ENCODE measurements at places on chromosomes 1 and 21.
A peak's percentile ranks its signal among the peaks of the same experiment; 100 is the strongest.

DNA sequence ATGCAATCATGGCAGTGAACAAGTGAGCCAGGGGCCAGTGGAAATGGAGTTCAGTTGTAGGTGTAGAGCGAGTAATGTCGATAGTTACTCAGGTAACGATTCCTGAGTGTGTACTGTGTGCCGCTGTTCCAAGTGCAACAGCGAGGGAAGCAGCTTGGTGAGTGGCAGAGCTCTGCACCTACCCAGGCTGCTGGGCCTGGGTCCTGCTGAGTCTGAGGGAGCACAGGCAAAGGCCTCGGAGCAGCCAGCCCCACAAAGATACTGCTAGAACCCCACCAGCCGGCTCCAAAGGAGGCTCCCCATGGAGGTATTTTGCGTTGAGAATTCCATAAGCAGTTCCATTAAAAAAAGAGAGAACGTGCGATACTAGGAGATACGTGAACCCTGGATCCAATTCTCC lies 23.2 kb downstream of the PARP1 start:
- DNase-seq = no peak

- DNase-seq = no peak
Observed at GRCh38 chr1:942864-943533, 16.1 kb downstream of the NOC2L start.

GRCh38 chr1:174700775-174701174 lies 253.0 kb downstream of the GPR52 start:
- DNase-seq = no peak

DNA sequence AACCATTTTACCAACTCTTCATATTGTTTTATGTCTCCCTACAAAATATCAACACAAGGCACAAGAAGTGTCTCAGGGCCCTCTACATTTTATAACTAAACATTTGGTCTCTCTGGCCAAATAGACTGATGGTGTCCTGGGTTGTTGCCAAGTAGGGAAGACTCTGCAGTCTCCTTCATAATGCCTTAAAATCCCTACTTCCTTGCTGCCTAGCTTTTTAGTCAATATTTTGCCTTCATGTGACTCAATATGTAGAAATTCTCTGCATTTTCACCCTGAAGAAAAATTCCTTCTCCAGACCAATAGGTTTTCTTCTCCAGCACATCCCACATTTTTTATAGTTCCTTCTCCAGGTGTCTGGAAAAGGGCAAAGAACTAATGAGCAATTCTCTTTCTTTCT lies 72.6 kb upstream of the IPO9 start:
- DNase-seq = no peak

DNA sequence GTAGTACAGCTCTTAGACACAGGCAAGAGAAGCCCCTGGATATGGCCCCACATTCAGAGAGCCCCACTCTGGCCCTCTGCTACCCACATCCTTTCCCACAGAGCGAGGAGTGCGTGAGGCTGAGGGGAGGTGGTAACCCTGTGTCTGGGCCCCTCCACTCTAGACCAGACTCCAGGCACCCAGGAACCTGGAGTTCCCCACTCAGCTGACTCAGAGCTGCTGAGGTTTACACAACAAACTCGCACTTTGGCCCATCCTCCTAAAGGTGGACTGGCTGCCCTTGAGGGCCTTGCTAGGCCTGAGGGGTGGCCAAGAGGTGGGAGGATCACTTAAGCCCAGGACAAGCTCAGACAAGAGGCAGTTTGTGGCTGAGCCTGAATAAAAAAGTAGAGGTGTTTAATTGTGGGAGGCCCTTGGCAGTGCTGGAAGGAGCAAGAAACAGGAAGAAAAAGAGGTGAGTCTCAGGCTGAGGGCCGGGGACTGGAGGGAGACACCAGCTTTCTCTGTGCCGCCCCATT lies 10.7 kb downstream of the MR1 start:
- DNase-seq = no peak

DNA sequence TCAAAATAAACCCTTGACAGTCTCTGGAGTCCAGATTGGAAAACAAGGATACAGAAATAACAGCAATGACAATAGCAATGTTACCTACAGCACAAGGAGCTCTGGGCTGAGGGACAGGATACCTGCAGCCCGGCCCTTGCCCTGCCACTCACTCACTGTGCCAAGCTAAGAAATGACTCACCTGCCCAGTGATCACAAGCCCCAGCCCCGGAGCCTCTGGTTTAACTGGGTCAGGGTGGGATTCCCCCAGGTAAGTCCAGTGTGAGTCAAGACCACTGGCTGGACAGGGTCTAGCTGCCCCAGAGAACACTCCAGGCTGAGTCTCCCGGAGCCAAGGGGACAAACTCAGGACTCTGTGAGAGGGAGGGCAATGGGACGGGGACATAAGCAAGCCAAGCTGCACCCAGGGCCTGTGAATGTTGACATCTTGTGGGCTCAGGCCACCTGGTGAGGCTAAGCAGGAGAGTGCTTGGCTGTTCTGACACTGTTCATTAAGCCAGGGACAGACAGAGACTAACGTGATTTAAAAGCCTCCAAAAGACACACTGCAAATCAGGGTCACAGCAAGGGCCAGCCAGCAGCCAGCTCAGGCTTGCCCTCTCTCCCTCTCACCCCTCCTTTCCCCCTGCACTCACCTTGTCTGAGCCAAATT lies 64.1 kb downstream of the MIS18A start:
- no peak for DNase-seq

DNA sequence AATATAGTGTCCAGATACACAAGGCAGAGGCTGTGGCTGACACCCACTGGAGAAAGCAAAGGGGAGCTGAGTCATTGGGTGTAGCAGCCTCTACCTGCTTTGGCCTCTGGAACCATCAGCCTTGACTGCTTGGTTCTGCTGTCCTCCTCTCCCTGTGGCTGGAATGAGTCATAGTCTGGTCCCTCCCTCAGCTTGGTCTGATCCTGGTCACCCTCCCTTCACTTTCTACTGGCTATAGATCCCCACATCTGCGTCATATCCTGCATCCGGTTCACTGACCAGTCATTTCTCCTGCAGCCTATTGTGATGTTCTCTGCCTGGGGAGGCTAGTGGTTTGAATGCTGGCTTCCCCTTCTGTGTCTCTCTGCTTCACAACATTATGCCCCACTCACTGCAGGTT lies 372.8 kb upstream of the DAB1 start:
- DNase-seq = no peak

DNA sequence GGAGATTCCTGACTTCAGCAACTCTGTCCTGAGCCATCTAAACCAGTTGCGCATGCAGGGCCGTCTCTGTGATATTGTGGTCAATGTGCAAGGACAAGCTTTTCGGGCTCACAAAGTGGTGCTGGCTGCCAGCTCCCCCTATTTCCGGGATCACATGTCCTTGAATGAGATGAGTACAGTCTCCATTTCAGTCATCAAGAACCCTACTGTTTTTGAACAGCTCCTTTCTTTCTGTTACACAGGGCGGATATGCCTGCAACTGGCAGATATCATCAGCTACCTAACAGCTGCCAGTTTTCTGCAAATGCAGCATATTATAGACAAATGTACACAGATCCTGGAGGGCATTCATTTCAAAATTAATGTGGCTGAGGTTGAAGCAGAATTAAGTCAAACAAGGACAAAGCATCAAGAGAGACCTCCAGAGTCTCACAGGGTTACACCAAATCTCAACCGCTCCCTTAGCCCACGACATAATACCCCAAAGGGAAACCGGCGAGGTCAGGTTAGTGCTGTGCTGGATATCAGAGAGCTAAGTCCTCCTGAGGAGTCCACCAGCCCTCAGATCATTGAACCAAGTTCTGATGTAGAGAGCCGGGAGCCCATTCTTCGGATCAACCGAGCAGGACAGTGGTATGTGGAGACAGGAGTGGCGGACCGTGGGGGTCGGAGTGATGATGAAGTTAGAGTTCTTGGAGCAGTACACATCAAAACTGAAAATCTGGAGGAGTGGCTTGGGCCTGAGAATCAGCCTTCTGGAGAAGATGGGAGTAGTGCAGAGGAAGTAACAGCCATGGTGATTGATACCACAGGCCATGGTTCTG lies 2.3 kb downstream of the ZBTB37 start:
- DNase-seq = peak; percentile 4

All from activated CD8-positive, alpha-beta memory T cell treated with anti-CD3 and anti-CD28 coated beads for 1 hour (primary cell).